ENCODE measurements at places on chromosomes 13 and 19.

- no peak for DNase-seq
Observed at GRCh38 chr13:41706152-41706551, 248.8 kb downstream of the RGCC start.

DNA sequence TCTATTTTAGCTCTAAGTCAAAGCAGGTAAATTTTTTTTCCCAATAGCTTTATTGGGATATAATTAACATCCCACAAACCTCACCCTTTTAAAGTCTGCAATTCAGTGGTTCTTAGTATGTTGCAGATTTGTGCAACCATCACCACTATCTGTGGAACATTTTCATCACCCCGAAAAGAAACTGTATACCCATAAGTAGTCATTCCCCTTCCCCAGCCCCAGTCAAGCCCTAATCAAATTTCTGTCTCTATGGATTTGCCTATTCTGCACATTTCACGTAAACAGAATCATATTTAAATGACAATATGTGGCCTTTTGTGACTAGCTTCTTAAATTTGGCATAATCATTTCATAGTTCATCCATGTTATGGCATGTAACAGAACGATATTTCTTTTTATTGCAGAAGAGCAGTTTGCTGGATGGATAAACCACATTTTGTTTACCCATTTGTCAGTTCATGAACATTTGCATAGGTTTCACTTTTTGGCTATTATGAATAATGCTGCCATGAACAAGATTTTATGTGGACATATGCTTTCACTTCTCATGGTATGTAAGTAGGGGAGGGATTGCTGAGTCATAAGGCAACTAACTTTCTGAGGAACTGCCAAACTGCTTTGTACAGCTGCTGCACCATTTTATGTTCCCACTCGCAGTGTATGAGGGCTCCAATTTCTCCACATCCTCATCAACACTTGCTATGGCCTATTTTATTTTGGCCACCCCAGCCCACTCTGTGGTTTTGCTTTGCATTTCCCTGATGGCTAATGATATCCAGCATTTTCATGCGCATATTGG is 10.9 kb downstream of the SLC46A3 start:
- peak; percentile 93 for DNase-seq

- no peak for DNase-seq
Observed at GRCh38 chr13:99028890-99029289, 51.0 kb upstream of the DOCK9 start.

DNA sequence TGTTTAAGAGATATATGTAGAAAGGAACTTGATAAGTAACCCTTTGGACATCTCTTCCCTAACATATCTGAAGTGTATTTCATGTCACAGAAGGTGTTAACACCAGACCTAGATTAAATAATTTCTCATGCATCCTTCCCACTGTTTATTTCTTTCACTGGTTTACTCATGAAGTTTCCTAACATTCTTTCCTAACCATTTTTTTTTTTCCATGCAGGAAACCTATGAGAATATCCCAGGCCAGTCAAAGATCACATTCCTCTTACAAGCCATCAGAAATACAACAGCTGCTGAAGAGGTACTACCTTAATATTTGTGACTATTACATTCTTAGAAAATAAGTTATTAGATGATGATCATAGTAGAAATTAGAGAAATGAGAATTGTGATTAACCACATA is 28.8 kb downstream of the IPO5 start:
- peak; percentile 34 for DNase-seq

- no peak for DNase-seq
Observed at GRCh38 chr19:40078377-40078776, 12.4 kb downstream of the ZNF780A start.

- no peak for DNase-seq
Observed at GRCh38 chr19:55442372-55442961, 633 bp downstream of the SHISA7 start.

- no peak for DNase-seq
Observed at GRCh38 chr13:44089452-44089851, 209.7 kb downstream of the LACC1 start.

DNA sequence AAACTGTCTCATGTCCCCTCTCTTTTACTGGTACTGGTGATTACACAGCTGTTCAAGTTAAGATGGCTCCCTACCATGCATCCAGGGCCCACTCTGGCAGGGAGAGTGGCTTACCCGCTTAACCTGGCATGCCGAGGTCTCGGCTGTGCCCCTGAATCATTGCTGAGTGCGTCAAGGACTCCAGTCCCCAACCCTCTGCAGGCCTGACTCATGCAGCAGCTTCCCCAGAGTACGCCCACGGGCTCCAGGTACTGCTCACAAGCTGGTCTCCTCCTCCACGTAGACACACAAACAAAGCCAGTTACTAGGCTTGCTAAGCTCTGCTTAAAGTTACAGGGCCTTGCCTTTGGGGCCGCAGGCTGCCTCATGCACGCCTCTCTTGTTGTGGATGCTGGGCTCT is 447.4 kb downstream of the COG6 start:
- DNase-seq, result no peak

DNA sequence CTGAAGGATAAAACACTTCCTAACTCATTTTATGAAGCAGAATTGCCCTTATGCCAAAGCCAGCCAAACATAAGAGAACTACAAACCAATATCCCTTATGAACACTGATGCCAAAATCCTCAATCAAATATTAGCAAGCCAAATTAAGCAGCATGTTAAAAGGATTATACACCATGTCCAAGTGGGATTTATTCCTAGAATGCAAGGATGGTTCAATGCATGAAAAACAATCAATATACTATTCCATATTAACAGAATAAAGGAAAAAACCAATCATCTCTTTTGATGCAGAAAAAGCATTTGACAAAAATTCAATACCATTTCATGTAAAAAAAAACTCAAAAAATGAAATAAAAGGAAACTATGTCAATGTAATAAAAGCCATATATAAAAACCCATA is 10.9 kb downstream of the ZNF792 start:
- DNase-seq, result no peak

DNA sequence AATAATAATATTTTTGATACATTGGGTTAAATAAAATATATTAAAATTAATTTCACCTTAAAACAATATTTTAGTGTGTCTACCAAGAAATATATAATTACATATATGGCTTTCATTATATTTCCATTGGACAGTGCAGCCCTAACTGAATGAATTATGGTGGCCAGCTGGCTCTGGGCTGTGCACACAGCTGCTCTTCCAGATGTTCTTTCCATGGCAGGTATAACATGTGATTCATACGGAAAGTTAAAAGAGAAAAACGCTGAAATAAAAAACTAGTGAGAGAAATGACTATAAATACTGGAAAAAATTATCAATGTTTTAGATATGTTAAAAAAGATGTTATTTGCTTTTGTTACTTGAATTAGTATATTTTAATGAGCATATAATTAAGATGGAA is 216.3 kb downstream of the RGCC start:
- no peak for DNase-seq

DNA sequence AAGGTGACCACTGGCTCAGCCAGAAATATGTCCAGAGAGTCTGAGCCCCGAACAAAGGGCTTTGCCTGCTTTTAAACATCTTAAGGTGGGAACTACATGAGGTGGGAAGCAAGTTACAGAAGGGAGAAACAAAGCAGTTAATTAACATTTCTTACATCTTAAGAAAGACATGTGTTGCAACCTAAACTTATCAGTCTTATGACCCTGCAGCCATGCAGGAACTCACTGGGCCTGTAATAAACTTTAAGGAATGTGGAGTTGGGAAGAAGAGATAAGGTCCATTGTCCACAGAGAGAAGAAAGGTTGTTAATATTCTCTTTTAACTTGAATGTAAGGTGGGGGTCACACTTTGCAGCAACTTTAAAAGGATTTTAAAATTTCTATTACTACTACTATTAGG is 46.8 kb upstream of the CYP2A7 start:
- DNase-seq, result no peak

DNA sequence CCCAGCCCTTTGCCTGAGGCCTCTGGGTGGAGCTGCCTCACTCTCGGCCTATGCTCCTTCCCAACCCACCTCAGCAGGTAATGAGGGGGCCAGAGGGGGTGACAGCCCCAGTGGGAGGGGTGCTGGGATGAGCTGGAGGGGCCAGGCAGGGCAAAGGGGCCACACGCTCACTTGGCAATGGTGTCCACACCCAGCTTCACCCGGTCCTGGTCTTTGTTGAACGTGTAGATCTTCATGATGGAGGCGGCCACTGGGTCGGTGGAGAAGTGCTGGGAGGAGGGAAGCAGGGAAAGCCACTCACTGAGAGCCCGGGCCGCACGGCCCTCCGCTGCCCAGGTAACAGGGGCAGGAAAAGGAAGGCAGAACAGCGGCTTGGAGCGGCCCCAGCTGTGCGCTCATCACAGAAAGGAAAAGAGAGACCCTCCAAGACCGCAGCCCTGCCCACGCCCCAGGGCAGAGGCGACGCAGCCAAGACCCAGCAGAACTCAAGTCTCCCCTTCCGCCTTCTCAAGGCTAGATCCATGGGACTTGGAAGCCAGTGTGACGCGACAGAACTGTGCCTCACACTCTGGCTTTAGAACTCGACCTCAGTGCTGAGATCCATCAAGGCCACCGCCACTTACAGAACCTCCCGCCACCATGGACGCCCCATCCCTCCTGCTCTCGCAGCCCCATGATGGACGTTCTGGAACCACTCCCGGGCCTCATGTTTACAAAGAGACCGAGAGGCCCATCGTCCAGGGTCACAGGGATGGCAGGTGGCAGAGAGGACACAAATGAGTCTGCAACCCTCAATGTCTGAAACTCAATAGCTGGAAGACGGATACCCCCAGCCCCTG is 9.2 kb downstream of the UBXN6 start:
- DNase-seq, result no peak

- no peak for DNase-seq
Observed at GRCh38 chr19:39008137-39008536, 24.2 kb downstream of the FBXO27 start.

Measured in fibroblast of skin of scalp (primary cell).